ENCODE measurements at places on chromosomes 5 and 9.

- no peak for DNase-seq
Measured at GRCh38 chr5:127092690-127093089, 19.4 kb upstream of the C5orf63 start.

DNA sequence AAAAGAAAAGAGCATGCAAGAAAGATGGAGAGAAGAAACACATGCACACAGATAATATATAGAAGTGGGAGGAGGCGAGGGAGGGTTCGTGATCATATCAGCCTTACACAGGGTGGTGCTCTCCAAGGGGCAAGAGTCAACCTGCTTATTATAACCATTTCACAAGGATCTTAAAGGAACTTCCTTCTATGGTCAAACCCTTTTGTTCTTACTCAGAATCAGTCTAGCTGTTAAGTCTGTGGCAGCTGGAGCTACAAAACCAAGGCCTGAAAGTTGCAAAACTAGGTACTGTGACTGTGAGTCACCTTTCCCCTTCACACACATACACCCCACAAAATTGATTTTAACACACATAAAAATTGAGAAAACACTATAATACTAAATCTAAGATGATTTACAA lies 18.5 kb upstream of the ERMP1 start:
- DNase-seq, result peak; percentile 51

- DNase-seq, result peak; percentile 4
Measured at GRCh38 chr9:113737517-113738271, 138.4 kb upstream of the ZNF618 start.

- DNase-seq, result no peak
Measured at GRCh38 chr9:84642553-84643141, 26.9 kb upstream of the NTRK2 start.

- no peak for DNase-seq
Measured at GRCh38 chr9:85647571-85647970, 94.2 kb downstream of the AGTPBP1 start.

GRCh38 chr5:90112033-90112692 lies 297.4 kb downstream of the CETN3 start:
- no peak for DNase-seq

GRCh38 chr9:7536310-7536939 lies 263.2 kb downstream of the DMAC1 start:
- peak; percentile 20 for DNase-seq

DNA sequence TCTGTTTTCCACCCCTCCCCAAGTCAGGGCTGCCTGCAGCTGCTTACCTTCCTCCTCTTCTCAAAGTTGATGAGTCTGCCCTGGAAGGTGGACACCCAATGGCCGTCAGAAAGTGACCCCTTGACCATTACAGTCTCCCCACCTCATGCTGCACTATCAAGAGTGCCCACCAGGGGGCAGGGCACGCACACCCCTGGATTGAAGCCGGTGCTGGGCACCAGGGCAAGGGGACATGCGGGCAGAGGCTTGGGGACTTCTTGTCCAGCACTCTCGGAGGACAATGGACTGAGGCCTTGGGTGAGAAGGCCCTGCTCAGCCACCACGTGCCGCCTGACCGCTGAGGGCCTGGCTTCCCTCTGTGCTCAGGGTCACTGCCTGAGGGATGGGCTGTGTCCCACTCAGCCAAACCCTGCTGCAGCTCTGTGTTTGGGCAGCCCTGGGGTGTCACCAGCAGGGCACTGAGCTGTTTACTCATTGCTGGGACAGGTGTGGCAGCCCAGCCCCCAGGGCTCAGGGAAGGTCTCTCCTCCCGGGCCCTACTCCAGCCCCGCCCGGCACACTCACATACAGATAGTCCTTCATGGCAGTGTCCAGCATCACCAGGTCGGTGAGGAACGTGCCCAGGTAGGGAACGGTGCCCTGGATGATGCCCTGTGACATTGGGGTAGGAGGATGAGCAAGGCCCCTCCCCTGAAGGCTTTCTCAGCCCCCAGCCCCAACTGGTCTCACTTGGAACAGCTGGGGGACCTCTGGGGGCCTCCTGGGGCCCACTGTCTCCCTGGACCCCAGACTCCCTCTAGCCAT lies 17.7 kb downstream of the RALGDS start:
- DNase-seq, result no peak

DNA sequence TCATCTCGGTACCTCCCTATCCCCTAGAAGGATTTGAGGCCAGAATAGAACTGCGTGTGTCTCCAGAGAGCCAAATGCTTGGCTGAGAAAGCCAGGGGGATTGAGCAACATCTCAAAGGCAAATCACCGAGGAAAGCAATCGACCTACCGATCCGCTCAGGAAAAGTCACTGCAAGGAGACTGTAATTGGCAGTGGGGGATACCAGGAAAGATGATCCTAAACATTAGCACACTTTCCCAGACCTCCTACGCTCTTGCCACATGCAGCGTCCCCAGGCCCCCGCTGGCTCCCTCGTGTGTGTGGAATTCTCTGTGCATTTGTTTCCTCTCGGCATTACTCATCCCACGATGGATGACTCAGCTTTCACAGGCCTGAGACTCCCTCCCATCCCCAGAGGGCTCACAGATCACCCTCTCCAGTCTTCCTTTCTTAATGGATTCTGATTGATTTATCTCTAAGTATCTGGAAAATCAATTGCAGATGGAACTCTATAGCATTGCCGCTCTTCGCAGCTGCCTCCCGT lies 82.2 kb upstream of the ICE1 start:
- no peak for DNase-seq

DNA sequence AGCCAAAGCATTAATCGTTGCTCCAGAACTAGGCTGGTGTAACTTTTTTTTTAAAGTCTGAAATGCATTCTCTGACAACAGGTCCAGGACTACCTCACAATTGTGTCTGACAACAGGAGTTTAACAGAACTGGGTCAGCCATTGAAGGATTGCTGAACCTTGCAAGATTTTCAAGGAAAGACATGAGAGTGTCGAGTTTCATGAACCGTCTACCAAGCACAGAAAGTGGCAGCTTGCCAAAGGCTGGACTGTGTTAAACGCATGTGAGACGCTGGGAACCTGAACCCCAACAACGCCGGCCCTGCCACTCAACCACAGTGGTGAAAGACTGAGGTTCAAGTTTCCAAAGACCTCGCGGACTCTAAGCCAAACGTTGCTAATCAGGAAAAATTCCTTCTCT lies 79.1 kb downstream of the LHFPL2 start:
- DNase-seq, result no peak

GRCh38 chr5:16486711-16487111 lies 21.1 kb upstream of the ZNF622 start:
- DNase-seq, result no peak

GRCh38 chr5:57366744-57367143 lies 115.9 kb downstream of the ACTBL2 start:
- no peak for DNase-seq

DNA sequence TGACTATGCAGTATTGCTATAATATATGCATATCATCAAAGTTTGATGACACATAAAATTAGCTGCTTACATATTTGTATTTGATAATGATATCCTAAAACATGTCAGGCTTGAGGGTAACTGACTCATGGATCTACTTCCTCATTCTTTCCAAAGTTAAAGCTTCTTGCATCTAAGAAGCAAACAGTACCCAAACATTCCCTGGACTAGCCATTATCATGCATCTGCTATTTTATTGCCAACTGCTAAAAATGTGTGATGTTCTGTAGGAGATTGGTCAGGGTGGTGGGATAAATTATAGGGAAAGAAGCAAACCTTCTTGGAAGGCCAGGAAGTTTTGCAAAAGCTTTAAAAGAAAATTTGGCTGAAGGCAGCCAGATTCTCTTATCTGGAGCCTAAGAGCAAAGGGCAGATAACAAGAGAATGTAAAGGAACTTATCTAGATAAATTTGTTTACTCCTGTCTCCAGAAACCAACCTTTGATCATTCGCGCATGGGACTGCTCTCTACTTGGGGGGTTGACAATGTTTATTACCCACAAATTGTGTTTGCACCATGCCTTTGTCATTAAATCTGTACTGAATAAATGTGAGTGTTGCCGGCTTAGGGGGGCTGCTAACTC lies 604.1 kb upstream of the TLE4 start:
- DNase-seq, result no peak

DNA sequence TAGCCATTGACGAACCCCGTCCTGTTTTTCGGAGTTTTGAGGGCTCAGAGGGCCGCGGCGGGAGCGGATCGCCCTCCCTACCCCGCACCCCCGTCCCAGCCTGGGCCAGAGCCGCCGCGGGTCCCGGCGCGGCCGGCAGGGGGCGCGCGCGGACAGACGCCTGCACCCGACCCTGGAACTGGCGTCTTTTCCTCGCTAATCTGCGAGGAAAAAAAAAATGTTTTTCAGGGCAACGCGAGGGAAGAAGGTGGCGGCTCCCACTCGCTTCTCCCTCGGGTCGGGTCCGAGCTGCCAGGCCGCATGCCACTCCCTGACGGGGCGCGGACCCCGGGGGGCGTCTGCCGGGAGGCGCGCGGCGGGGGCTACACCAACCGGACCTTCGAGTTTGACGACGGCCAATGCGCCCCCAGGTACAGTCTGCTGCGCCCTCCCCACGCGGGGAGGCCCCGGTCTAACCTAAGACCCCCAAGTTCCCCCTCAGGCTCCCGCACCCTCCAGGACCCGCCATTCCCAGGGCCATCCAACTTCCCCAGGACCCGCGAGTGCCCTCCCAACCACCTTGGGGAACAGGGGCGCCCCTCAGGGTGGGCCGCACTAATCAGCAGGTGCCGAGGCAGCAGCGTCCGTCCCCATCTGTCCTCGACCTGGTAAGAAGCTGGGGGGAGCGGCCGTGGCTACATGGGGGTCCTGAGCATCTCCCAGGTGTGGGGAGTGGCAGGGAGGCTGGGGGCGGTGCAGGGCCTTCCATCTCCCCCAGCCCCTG lies at the start of gene KCNT1:
TSS of gene KCNT1 (plus strand) at position 227 of the 763 bp plus-strand sequence. CDS start at position 301, 74 bp downstream.
- peak; percentile 32 for DNase-seq

GRCh38 chr9:128266868-128267590 lies 8.8 kb downstream of the GOLGA2 start:
- no peak for DNase-seq

DNA sequence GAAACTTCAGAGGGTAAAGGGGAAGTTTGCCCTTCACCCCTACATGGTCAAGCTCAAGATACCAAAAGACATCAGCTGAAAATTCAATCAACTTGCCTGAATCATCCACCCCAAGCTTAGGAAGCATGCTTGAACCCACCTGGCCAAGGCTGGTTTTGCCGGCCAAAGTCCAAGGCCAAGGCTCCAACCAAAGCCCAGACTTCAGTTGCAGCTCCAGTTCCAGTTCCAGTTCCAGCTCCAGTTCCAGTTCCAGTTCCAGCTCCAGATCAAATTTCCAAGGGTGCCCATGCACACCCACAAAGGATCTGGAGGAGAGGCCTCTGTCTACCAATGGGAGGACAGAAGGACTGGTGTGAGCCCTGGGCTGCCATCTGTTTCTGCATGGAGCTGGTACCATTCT lies 4.6 kb upstream of the SERINC5 start:
- DNase-seq, result no peak

- peak; percentile 2 for DNase-seq
Measured at GRCh38 chr5:150485693-150486401, 22.1 kb upstream of the NDST1 start.

DNA sequence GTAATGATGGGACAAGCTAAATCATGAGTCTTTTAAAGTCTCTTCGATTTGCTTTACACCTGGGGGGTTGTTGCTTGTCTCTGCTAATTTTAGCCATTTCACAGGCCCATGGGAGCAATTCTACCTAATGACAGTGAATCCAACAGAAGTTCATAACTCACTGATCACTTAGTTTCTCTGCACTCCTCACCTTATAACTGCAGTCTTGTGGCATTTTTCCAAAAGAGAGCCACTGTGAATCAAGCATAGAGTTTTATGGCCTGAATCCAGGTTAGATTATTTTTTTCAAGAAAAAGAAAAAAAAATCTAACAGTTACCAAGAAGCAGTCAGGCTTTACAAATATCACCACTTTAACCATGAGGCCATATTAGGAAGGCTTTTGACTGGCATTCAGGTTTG lies 1.5 kb upstream of the IL7R start:
- DNase-seq, result no peak

DNA sequence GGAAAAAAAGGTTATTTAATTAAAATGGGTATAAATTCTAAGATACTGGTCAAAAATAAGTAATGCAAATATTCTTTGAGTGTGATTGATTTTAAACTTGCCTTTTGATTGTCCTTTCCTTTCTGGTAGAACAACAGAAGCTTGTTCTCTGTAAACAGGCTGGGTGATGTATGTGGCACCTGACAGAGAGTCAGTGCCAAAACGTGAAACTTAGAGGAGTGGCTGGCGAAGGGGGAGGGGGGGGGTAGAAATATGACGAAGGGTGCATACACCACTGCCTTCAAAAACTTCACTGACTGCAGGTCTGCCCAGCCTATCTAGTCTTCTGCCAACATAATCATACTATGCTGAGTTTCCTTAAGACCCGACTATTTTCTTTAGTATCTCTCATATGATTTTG lies 629.8 kb upstream of the SEMA6A start:
- DNase-seq, result no peak

DNA sequence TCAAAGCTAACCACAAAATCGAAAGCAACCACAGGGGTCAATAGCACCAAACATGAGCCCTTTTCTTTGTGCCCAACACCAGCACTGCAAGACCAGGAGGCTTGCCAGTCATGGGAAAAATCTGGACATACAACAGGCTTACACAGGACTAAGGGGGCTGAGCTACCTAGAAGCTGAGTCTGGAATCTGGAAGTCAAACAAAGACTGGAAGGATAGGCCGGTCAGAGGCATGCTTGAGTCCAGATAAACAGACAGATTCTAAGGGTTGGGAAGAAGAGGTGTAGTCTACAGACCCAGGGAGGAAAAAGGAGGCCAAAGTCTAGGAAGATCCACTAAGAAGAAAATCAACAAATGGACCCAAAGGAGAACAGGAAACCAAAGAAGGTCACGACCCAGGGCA lies 73.3 kb downstream of the MYO10 start:
- DNase-seq, result no peak

DNA sequence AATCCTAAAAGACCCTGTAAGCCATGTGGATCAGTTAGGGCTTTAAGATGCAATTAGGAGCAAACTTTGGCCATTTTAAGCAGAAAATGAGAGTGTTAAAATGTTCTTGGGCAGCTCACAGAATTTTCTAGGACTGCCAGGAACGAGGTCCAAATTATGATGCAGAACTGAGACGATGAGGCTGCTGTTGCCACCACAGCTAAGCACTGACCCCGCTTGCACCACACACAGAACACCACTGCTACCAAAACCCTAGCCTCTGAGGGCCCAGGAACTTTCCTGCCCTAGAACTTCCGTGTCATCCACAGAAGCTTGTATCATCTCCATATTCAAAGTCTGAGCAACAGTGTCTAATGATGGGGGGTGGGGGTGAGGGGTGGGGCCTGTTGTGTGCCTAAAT lies 41.0 kb upstream of the PCSK1 start:
- no peak for DNase-seq

- DNase-seq, result no peak
Measured at GRCh38 chr9:136723362-136723976, 11.1 kb downstream of the DIPK1B start.

GRCh38 chr5:135072387-135073281 lies 38.6 kb upstream of the PITX1 start:
- DNase-seq, result no peak

Data from activated CD4-positive, alpha-beta T cell treated with anti-CD3 and anti-CD28 coated beads, Interleukin-2, amount 50 U/mL, for 24 hours (primary cell).